ENCODE measurements at places on chromosomes 16 and 17. TPM values are rescaled to one million over a fixed set of nuclear protein-coding genes. Genes with fewer than 3 reads are reported as not detected.

The SGCA gene
- total RNA-seq = not detected

The SCARF1 gene
- total RNA-seq = 95.1 TPM

The GCGR gene
- not detected for total RNA-seq

The SUPT4H1 gene
- total RNA-seq = 35.8 TPM

The MARVELD3 gene
- total RNA-seq = 0.13 TPM

All from thoracic aorta endothelial cell (primary cell).